ENCODE measurements at places on chromosomes 3 and 15.

- DNase-seq, result peak; percentile 71
Measured at GRCh38 chr3:32399030-32399620, 7.5 kb downstream of the CMTM7 start.

- DNase-seq, result no peak
Measured at GRCh38 chr3:42349765-42350594, 60.4 kb downstream of the LYZL4 start.

DNA sequence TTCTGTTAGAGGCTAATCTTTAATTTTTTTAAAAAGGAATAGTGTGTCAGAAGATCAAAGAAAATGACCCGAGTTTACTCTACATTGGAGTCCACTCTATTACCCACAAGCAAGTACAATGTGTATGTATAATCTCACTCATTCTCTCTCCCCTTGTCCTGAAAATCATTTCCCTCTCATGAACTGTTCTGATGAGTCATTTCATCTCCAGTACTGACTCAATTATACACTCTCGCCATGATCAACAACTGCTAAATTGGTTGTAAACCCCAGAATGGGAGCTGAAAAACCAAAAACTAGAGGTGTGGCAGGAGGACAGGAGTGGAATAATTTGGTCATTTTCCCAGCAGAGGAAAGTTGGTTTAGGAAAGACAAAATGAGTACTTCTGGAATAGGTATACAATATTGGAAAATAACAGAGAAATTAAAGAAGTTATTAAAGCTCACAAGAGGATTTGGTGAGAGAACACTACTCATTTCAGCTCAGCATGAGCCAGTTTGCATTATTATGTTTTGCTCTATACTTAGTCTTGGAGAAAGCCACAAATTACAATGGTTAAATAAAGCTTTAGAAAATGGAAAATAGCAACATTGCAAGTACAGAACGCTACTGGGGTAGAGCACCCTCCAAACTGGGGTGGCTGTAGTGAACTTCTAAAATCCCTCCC lies 144.3 kb upstream of the PFN2 start:
- DNase-seq, result no peak

GRCh38 chr15:24924153-24924552 lies 30.6 kb upstream of the SNRPN start:
- DNase-seq, result no peak

DNA sequence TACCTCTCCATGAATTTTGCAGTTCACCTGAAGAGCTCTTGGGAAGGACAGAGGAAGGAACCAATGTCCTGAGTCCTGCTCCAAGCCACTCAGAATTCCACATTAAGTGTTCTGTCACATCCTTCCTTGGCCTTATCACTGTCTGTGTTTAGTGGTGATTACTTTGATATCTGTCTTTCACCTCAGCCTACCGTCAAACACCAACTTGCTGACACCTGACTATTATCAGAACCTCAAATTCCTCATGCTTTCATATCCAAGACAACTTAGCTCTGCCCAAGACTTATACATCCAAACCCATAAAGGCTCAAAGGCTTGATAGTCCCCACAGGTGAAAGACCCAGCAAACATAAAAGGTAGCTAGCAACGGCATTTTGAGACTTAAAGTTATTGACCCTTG lies 280.0 kb downstream of the MEX3B start:
- no peak for DNase-seq

- DNase-seq, result peak; percentile 96
Measured at GRCh38 chr3:172511783-172512762, 11.2 kb downstream of the TNFSF10 start.

DNA sequence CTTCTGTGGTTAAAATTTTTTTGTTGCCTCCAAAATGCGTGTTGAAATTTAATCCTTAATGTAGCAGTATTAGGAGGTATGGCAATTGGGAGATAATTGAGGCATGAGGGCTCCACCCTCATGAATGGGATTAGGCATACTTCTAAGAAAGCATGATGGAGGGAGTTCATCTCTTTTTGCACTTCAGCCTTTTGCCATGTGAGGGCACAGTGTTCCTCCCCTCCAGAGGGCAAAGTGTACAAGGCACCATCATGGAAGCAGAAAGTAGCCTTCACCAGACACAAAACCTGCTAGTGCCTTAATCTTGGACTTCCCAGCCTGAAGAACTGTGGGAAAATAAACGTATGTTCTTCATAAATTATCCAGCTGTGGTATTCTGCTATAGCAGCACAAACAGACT lies 429.5 kb downstream of the ZIC1 start:
- DNase-seq, result no peak

GRCh38 chr15:42650208-42651066 lies 75.0 kb downstream of the STARD9 start:
- peak; percentile 76 for DNase-seq

DNA sequence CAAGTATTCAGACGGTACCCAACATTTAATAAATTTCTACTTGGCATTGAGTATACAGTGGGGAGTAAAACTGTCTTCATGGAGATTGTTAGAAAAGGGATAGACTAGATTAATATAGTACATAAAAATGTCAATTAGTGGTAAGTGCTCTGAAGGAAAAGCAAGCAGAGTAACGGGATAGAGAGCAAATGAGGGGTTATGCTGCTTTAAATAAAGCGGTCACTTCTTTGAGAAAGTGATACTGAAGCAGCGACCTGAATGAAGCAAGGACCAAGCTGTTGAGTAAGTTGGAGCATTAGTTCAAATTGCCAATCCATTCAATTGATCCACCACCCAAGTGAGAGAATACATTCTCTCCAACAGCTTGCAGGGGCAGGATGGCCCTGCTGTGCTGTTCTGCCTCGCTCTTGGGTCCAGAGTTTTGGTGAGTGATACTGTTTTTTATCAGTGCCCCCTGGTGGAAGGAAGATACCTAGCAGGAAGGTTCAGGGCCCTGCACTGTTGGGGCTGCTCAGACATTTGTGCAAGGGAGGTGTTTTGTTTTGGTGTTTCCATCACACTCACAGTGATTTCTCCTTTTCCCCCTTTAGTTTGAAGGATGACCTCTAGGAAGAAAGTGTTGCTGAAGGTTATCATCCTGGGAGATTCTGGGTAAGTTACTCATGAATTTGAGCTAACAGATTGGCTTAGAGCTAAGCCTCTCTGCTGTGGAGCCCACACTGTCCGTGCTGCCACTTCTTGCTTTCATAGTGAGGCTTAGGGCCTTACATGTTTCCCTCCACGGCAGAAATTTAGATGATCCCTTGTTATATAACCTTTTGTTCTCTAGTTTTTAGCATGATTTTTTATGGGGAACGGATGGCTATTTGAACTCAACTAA lies 69.0 kb downstream of the RAB7A start:
- peak; percentile 58 for DNase-seq

GRCh38 chr3:133843634-133844033 lies 38.0 kb downstream of the SRPRB start:
- no peak for DNase-seq

DNA sequence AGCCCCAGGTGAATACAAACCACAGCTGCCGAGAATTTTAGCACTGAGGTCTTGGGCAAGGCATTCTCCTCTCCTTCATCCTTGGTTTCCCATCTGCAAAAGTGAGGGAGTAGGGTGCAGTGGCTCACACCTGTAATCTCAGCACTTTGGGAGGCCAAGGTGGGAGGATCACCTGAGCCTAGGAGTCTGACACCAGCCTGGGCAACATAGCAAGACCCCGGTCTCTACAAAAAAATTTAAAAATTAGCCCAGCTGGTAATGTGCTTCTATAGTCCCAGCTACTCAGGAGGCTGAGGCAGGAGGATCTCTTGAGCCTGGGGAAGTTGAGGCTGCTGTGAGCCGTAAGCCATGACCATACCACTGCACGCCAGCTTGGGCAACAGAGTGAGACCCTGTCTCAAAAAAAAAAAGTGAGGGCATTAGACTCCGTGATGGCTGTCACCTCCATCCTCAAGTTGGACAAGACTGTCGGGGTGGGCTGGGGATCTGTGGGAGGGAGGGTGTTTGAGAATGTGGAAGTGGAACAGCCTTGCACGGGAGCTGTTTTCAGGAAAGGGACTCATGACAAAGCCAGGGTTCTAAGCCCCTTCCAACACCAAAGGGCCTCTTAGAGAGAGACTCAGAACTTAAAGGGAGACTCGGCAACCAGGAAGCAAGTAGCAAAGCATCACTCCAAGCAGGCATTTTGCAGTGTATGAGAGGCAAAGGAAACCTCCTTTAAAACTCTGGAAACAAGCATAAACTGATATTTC lies 46.0 kb upstream of the FURIN start:
- DNase-seq, result no peak

DNA sequence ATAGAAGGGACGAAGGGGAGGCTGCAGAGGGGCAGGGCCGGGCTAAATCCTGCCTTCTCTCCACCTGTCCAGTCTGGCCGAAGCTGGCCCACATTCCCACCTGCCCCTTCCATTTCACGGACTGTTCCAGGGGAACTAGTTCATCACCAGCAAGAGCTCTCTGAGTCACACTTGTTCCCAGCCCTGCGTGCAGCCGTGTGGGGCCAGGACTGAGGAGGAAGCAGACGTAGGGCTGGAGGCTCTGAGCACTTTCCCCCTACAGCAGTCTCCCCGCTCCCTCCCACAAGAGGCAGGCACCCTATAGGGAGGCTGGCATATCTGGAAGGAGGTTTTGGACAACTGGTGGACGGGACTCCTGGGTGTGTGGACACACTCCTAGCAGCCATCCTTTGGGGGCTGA lies 3.0 kb downstream of the ITIH4 start:
- DNase-seq, result peak; percentile 73

DNA sequence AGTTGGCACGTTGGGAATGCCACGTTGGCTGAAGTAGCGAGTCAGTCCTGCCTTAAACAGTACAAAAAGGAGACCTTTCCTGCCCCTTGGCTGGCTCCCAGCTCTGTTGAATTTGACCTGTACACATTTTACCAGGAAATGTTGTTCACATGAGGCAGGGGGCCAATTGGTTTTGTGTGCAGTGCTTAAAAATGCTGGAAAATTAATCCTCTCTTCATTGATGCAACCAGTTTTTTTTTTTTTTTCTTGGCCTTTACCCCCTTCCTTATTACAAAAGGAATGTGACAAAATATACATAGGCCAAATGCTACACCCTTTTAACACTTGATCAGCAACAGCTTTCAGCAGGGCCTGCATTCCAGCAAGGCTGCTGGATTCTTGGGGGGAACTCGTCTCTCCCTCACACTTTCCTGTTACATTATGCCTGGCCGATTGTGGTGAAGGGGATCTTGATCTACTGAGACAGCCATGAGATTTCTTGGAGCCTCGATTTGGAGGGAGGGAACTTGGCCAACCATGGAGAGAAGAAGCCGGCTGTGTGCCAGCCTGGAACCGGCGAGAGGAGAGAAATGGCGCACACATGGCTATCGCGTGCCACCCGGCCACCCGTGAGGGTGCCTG lies 93.1 kb downstream of the DNASE1L3 start:
- no peak for DNase-seq

GRCh38 chr15:76059320-76060117 lies at the start of gene TMEM266:
Gene TMEM266, plus strand, starts transcription at chr15:76059985. Its CDS starts 74,279 bp downstream, at chr15:76134264.
- peak; percentile 76 for DNase-seq

DNA sequence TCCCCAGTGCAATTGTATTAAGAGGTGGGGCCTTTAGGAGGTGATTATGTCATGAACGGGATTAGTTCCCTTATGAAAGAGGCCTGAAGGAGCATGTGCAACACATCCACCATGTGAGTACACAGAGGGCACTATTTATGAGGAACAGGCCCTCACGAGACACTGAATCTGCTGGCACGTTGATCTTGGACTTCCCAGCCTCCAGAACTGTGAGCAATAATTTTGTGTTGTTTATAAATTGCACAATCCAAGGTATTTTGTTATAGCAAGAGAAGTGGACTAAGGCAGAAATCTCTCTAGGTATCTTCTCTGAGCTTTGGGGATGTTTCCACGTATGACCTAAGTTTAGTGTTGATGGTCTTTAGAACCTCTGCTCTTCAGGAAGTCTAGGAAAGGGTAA lies 149.3 kb upstream of the CBLB start:
- DNase-seq, result peak; percentile 58

DNA sequence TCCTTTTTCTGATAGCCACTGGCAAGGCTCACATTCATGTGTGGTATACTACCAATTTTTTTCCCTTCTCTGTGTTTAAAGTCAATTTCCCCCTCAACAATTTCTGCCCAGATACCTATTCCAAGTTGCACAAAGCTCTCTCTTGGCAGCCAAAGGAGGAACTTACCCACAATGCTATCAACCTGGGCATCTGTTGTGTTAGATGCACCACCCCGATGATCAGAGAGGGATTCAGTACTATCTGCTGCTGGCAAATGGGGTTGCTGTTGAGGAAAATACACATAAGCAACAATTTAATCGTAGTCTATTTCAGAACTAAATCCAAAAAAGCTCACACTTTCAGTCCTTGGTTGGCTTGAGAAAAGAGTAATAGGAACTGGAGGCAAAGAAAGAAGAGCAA lies 46.1 kb downstream of the AAGAB start:
- DNase-seq, result no peak

GRCh38 chr3:71441217-71441924 lies 142.2 kb downstream of the FOXP1 start:
- DNase-seq, result no peak

- no peak for DNase-seq
Measured at GRCh38 chr15:72229076-72229946, 1.7 kb downstream of the PKM start.

DNA sequence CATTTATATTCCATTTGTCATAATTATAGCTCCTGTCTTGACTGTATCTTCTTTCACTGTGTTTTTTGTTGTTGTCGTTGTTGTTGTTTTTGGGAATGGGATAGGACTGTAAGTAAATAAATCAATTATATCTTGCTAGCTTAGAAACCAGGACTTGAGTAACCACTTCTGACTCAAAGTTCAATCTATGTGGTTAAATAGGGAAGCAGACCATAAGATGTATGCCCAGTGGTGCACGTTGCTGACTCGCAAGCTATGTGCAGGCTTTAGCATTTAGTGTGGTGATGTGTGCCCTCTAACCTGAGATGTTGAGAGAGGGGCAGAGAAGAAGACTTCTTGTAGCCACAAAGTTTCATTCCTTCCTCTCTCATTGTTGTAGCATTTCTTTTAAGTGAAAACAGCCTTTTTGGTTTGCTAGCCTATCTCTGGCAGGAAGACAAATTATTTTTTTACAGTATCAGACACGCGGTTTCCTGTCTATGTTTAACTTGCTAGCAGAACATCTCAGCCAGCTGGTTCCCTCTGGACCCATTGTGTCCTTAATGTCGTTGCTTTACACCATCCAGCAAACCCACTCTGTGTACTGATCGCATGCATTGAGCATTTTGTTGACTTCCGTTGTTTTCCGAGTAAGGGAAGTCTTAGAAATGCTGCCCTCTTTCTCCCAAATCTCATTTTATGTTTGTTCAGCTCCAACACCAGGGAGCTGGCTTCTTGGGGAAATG lies 52.1 kb downstream of the TGFBR2 start:
- peak; percentile 78 for DNase-seq

GRCh38 chr15:80674245-80674614 lies 20.9 kb upstream of the ABHD17C start:
- DNase-seq, result peak; percentile 86

DNA sequence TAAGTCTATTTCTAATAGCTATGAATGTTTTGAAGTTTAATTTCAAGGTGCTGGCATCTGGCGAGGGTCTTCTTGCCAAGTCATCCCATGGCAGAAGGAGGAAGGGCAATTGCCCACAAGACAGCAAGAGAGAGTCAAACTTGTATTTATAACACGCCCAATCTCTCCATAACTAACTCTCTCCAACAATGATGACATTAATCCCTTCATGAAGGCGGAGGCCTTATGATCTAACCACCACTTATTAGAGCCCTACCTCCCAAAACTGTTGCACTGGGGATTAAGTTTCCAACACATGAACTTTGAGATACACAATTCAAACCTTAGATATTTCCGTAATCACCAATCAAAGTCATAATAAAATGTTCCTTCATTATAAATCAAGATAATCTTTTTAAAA lies 406.9 kb downstream of the CNTN6 start:
- no peak for DNase-seq

- DNase-seq, result no peak
Measured at GRCh38 chr3:4043867-4044575, 244.8 kb downstream of the LRRN1 start.

- DNase-seq, result no peak
Measured at GRCh38 chr15:91553196-91553854, 300.2 kb upstream of the SLCO3A1 start.

Measured in inflammatory macrophage (primary cell).